ENCODE measurements at places on chromosomes 11 and 22.
A peak's percentile ranks its signal among the peaks of the same experiment; 100 is the strongest.

- DNase-seq: peak; percentile 28
Observed at GRCh38 chr11:67352546-67353316, 615 bp downstream of the POLD4 start.

- no peak for DNase-seq
Observed at GRCh38 chr22:38444783-38445182, 10.2 kb downstream of the KCNJ4 start.

GRCh38 chr11:63944987-63945386 lies 6.2 kb downstream of the NAA40 start:
- DNase-seq: no peak

- DNase-seq: no peak
Observed at GRCh38 chr11:70759846-70760245, 361.5 kb downstream of the CTTN start.

GRCh38 chr11:119299416-119299815 lies 17.5 kb downstream of the MCAM start:
- DNase-seq: no peak

DNA sequence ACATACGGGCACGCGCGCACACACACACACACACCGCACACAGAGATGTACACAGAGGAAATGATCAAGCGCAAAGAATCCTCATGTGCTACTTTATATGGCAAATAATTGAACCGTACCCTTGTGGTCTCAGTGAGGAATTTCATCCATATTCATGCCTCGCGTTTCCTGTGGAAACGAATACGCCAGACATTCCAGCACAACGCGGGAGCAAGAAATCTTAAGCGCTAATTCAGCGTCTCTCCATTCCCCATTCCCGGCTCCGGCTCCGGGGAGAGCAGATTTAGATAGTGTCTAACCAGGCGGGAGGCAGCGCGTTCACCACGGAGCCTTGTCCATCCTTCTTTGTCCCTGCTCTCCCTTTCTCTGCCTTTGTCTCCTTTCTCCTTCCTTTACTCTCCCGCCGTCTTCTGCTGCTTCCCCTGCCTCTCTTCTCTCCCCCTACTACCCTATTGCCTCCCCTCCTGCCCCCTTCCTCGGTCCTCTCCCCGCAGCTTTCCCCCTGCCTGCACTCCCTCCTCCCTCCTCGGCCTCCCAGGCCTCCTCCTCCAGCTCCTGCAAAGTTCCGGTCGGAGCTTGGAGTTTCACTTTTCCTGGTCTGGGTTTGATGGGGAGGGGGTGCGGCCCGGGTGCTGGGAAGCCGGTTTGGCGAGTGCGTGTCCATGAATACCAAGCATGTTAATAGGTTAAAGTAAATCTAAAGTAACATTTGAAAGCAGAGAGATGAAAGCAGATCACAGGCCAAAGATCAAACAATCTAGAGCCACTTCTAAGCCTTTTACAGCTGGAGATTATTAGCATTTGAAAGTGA lies 579.3 kb downstream of the BUD13 start:
- peak; percentile 74 for DNase-seq

GRCh38 chr22:19105867-19106802 lies 16.1 kb downstream of the DGCR2 start:
- DNase-seq: peak; percentile 45

DNA sequence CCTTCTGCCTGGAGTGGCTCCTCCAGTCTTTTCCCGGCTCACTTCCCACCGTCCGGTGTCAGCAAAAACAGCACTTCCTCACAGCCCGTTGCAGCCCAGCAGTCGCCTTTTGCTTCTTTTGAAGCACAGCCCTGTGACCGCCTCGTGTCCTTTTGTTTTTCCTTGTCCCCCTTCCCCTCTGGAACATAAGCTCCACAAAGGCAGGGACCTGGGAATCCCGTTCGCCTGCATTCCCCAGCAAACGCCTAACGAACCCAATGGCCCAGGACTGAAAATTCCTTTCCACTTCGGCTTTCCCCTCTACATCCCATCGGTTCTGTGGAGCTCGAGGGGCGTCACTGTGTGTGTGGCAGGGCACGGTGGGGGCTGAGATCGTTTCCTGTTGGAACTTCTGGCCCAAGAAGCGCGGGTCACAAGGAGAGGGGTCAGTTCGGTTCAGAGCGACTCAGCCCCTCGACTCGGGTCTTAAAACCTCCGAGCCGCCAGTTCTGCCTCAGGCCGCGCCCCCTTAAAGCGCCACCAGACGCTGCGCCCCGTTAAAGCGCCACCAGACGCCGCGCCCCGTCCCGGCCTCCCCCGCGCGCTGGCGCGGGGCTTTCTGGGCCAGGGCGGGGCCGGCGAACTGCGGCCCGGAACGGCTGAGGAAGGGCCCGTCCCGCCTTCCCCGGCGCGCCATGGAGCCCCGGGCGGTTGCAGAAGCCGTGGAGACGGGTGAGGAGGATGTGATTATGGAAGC lies 841 bp downstream of the RIC8A start:
- DNase-seq: peak; percentile 72

GRCh38 chr11:94968334-94968958 lies 4.9 kb downstream of the CWC15 start:
- DNase-seq: no peak

DNA sequence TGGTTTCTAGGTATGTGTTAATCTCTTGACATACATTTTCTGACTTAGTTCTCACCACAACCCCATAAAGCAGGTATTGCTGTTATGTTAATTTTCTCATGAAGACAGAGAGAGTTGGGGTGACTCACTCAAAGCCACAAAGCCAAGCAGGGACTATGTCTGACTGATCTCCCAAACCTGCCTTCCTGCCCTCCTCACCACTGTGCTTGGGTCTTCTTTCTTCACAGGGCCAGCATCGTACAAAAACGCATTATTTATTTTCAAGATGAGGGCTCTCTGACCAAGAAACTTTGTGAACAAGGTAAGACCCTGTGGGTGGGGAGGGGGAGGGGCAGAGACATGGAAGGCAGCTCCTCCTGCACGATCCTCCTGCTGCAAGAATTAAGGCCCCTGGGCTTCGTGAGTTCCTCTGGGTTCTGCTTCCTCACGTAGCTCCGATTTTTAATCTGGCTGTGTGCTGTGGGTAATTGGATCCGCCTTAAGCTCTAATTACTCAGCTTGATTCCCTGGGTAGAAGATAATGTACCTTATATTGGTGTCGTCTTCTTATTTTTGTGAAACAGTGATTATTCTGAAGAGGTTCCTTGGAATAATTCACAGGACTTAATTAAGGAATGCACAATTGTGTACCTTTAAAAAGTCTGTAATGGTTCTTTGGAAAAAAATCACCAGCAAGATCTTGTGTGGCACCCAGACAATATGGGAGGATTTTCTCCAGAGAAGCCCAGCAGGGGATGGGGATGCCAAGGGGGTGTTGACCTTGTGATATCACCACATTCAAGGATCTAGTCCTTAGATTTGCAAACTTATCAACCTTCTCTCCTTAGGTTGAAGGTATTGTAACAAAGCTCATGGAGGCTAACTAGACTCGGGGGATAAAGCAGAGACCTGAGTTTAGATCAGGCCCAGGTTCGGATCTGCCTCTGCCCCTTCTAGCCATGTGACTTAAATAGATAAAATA lies 112.9 kb downstream of the SPON1 start:
- peak; percentile 23 for DNase-seq

GRCh38 chr11:128354476-128354875 lies 232.9 kb downstream of the ETS1 start:
- no peak for DNase-seq

- DNase-seq: no peak
Observed at GRCh38 chr11:6613496-6613895, 1.5 kb upstream of the TAF10 start.

DNA sequence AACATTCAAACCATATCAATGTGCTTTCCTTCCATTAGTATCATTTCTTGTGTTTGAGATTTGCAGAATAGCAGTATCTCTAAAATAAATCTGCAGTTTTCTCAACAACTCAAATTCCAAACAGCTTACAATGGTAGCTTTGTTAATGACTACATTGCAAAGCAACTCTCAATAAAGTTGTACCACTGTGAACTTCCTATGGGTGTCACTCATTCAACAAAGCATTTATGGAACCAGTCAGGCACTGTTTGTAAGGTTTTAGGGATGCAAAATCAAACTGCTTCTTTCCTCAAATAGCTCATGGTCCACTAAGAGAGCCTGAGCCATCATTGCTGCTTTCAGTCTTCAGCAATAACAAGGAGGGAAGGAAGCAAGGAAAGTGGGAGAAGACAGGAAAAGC lies 91.0 kb downstream of the CCDC83 start:
- DNase-seq: no peak

GRCh38 chr22:45033136-45033535 lies 23.3 kb upstream of the PHF21B start:
- DNase-seq: no peak

DNA sequence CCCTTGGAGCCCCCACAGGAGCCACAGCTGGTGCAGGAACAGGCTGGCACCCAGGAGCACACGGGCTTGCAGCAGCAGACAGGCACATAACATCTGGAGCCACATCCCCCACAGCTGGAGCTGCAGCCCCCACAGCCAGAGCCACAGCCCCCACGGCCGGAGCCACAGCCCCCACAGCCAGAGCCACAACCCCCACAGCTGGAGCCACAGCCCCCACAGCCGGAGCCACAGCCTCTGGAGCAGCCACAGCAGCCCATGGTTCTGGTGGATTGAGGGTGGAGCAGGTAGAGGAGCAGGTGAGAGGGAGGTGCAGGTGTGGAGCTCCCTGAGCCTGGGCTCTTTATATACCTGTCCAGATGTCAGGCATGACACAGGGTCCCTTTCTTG lies at the start of gene KRTAP5-2:
KRTAP5-2 (minus strand) TSS at position 301 of the 387 bp plus-strand sequence; CDS start at position 257, 44 bp downstream.
- DNase-seq: no peak

DNA sequence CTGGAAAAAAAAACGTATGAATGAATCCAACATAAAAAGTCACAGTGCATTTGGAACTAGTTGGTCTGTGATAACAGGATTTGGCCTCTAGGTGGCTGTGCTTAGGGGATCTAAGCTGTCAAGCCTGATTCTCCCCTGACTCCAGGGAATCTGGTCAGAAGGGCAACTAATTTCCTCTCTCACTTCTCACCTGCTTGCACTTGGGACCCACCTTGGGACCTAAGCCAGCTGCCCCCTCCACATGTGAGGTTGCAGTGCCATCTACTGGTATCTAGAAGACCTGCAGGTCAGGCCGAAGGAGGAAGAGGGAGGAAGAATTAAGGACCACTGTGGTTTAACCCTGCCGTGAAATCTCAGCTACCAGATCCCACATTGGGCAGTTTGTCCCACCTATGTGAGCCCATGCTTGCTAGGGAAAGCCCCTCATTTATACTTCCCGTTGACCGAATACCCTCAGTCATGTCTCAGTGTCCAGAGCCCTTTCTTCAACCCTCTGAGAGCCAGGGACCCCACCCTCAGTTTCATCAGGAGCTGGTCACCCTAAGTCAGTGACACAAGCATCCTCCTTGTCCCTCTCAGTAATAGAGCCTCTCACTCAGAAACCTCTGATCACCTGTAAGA lies 33.2 kb upstream of the CAVIN3 start:
- DNase-seq: peak; percentile 82

DNA sequence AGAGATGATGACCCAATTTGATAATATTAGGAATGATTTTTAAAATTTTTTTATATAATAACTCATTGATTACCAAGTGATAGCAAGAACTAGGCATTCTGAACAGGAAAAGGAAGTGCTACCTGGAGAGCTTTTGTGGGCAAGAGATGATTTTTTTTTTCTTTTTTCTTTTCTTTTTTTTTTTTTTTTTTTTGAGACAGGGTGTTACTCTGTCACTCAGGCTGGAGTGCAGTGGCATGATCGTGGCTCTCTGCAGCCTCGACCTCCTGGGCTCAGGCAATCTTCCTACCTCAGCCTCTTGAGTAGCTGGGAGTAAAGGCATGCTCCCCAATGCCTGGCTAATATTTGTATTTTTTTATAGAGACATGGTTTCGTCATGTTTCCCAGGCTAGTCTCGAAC lies 40.4 kb downstream of the TNRC6B start:
- no peak for DNase-seq

GRCh38 chr22:32796865-32797573 lies 4.5 kb upstream of the TIMP3 start:
- DNase-seq: peak; percentile 71

GRCh38 chr11:59197991-59198390 lies 14.7 kb downstream of the MPEG1 start:
- no peak for DNase-seq

GRCh38 chr11:573146-573759 lies 3.0 kb upstream of the PHRF1 start:
- no peak for DNase-seq

DNA sequence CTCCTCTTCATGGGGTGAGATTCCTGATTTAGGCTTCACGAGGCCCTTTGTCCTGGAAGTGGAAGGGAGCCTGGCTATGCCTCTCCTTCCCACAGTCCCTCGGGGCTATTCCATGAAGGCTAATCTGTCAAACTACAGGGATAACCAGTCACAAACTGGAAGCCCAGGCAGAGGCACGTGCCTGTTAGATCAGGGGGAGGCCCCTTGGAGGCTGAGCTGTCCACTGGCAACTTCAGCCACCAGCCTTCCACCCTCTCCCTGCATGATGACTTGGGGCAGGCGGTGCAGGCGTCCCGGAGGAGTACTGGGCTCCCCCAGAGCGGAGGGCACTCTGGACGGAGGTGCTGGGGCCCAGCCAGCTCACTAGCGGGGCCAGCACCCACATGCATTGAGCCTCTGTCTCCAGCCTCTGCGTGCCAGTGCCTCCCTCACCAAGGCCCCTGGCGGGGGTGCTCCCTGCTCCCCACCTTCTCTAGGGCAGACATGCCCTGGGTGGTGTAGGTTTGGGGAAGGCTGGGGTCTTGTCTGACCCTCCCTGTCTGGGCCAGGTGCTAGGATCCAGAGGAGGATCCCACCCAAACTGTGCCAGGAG lies 42.9 kb downstream of the WNT11 start:
- no peak for DNase-seq

DNA sequence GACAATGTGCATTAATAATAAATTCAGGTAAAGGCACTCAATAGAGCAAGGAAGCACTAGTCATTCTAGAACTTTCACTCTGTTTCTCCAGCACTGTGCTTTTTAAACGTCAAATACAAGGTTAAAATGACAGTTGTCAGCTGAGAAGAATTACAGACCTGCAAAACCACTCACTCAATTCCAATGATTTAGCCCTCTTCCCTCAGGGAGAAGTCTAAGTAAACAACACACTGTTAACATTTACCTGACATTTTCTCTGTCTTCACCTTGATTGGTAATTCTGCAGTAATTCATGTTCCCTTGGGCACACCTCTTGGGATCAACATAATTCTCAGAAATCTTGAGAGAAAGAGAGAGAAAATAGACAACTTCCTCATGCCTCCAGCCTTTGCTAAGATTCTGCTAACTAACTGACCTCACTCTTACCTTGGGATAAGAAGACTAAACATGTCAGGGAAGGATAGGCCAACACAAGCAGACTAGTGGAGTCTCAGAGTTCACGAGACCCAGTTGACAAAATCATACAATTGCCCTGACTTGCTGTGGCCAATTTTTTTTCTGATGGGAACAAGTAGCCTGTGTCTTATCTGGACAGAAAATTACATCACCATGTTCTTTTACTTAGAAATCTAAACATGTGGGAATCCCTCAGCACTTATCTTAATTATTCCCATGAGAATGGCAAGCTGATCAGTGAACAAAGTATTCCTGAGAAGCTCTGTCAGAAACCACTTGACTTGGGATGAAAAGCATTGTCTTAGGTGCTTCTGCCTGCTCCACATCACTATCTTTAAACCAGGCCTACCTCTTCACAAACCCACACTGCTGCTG lies 516.8 kb upstream of the FAT3 start:
- no peak for DNase-seq

GRCh38 chr11:128458321-128458720 lies 129.0 kb downstream of the ETS1 start:
- DNase-seq: no peak

- DNase-seq: no peak
Observed at GRCh38 chr11:65185171-65185570, 3.4 kb downstream of the CAPN1 start.

- no peak for DNase-seq
Observed at GRCh38 chr22:41028841-41029240, 63.6 kb upstream of the EP300 start.

GRCh38 chr11:29676993-29677392 lies 339.8 kb downstream of the KCNA4 start:
- DNase-seq: no peak

Measured in WTC11 (cell line).